ENCODE measurements at places on chromosomes 2 and 18. TPM values are rescaled to one million over a fixed set of nuclear protein-coding genes. Genes with fewer than 3 reads are reported as not detected.

GRCh38 chr2:203533676-203534591, 1.2 kb downstream of the RAPH1 start:
- DNase-seq = peak; percentile 54

DNA sequence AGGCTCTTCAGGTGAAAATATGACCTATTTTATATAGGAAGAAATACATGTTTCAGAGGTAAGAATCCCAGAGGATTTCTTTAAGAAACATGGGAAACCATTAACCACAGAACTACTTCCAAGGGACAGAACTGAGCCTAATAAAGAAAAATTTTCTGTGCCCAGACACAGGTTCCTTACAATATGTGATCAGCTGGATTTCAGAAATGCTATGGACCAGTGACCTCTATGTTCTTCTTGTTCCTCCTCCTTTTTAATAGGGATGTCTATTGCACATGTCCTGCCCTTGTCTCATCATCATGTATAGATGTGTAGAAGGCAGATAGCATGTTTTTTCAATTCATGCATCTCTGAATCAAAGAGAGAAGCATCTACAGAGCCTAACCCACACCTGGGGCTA, 836.6 kb downstream of the RNF144A start:
- DNase-seq = no peak

DNA sequence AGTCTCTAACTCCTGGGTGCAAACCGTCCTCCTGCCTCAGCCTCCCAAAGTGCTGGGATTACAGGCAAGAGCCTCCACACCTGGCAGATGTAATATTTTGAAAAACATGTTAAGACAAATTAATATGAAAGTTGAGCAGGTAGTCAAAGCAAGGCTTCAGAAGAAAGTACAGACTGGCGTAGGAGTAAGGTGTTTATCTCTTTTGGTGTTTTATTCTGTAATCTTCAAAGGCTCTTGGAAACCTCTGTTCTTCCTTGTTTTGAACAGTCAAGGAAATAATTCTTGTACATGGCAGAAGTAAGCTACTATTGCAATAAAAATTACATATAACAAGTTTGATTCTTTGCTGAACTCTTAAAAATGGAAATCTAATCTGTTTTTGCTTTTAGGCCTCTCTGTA, 5.3 kb downstream of the RNF138 start:
- no peak for DNase-seq

- no peak for DNase-seq
These were observed 236.8 kb downstream of the SEPTIN10 start for GRCh38 chr2:109376796-109377495.

- no peak for DNase-seq
These were observed 50.0 kb downstream of the HDHD2 start for GRCh38 chr18:47100212-47100831.

DNA sequence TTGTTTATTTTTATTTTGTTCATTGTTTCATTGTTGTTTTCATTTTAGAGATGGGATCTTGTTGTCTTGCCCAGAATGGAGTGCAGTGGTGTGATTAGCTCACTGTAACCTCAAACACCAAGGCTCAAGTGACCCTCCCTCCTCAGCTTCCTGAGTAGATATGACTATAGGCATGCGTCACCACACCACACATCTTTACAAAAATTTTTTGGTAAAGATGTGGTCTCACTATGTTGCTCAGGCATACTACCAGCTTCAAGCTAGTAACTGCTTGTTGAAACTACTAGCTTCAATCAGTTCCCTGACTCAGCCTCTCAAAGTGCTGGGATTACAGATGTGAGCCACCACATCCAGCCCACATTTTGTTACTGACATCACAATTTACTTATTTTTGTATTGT, 14.8 kb downstream of the FAM237A start:
- DNase-seq = no peak

GRCh38 chr2:191692502-191693115, 14.7 kb downstream of the NABP1 start:
- no peak for DNase-seq

GRCh38 chr2:105697781-105698449, 46.8 kb upstream of the NCK2 start:
- no peak for DNase-seq

GRCh38 chr2:98806236-98806697, 75.3 kb upstream of the MGAT4A start:
- no peak for DNase-seq

GRCh38 chr2:130347220-130347925, 4.7 kb downstream of the IMP4 start:
- no peak for DNase-seq

- no peak for DNase-seq
These were observed 196.8 kb downstream of the SLC8A1 start for GRCh38 chr2:40255103-40255502.

- no peak for DNase-seq
These were observed 394.2 kb downstream of the CLIP4 start for GRCh38 chr2:29509397-29509796.

- DNase-seq = no peak
These were observed 29.9 kb upstream of the STAT4 start for GRCh38 chr2:191180713-191181112.

- DNase-seq = no peak
These were observed 5.3 kb upstream of the GDF7 start for GRCh38 chr2:20661421-20662307.

DNA sequence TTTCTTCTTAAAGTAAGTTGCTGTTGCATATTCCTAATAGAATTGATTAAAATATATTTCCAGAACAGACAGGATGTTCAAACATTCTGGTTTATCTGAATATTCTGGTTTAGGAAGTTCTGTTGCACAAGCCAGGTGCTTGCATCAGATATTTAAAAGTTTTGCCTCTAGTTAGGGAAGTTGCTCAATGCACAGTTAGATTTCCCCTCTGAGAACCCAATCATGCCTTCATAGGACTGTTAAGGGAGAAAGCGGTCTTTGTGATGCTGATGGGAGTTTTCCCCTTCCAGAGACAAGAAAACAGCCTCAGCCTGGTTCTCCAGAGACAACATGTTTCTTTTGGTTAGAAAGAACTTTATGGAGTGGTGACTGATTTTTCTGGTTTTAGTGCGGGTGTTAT, 65.6 kb upstream of the REV1 start:
- DNase-seq = no peak

GRCh38 chr2:223019987-223020717, 31.8 kb upstream of the KCNE4 start:
- DNase-seq = no peak

DNA sequence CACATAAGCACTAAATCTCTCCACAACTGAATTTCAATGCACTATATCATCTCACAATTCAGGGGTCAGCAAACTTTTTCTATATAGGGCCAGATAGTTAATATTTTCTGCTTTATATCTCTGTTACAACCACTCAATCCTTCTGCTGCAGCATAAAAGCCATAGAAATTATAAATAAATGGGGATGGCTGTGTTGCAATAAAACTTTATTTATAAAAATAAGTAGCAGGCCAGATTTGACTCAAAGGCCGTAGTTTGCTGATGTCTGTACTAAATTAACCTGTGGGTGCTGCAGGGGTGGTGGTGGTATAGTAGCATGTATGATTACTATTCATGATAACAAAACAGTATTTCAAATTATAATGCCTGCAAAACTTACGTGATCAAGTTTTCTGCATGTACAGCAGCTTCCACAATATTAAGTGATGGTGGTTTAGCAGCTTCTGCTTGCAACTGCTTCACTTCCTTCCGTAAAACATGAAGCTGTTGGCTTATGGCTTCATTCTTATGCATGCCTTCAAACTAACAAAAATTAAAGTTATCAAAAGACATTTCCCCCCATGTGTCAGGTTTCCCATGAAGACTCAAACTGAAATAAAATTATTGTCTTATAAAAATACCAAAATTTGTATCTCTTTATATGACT, 64.1 kb downstream of the SIGLEC15 start:
- DNase-seq = no peak

- DNase-seq = no peak
These were observed 293.2 kb downstream of the ALK start for GRCh38 chr2:29628108-29628745.

DNA sequence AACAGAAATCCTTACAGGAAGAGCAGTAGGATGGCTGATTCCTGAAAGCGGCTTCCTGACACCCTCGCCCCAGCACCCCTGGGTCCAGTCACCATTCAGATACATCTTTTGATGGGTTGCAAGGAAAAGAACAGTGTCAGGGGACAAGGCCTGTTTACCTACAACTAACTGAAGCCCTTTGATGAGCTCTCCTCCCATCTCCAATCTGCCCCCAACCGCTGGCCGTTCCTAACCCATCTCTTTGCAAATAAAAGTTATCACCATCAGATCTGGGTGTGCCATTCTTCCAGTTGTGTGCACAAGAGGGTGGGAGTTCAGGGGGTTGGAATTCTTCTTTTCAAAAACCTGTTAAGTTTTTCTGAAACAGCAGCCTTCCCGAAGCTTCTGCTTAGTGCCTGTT, 48.9 kb downstream of the ARL4C start:
- no peak for DNase-seq

GRCh38 chr2:110170102-110170501, 34.7 kb downstream of the NPHP1 start:
- no peak for DNase-seq

DNA sequence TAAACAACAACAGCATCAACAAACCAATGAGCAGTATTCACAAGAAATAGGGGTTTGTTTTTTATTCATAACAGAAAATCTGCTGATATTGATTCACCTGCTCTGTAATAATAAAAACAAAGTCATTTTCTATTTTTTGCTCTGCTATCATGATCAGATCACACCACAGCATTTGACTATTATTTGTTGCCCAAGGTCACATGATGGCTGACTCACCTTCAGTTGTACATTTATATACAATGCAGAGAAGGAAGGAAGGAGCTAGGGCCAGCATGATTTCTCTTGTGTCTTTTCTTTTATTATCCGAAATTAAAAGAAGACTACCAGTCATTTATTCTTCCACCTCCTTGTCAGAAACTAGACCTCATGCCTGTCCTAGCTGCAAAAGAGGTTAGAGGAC, 1427.7 kb upstream of the CELF4 start:
- no peak for DNase-seq

GRCh38 chr2:164903951-164904350, 51.4 kb downstream of the SLC38A11 start:
- no peak for DNase-seq

GRCh38 chr2:88671786-88672427, 19.6 kb upstream of the RPIA start:
- DNase-seq = no peak

- no peak for DNase-seq
These were observed 157.0 kb downstream of the MGAT5 start for GRCh38 chr2:134410831-134411231.

DNA sequence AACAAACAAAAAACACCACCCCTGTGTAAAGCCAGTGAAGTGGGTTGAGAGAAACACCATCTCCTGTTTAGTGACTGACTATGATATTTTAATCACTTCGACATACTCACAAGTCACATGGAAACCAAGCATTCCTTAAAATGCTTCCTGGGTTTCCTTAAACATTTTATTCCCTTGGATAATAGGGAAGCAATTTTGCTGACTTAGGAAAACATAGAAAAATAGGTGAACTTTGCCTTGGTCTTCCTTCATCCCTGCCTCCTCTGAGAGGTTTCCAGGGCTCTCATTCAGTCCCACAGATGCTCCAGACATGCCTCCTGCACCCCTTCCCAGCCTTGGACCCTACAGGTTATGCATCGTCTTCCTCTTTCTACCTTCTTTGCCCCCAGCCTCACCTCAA, 122.6 kb upstream of the SERPINE2 start:
- no peak for DNase-seq

- peak; percentile 50 for DNase-seq
These were observed 16.5 kb downstream of the SGPP2 start for GRCh38 chr2:222440673-222441422.

DNA sequence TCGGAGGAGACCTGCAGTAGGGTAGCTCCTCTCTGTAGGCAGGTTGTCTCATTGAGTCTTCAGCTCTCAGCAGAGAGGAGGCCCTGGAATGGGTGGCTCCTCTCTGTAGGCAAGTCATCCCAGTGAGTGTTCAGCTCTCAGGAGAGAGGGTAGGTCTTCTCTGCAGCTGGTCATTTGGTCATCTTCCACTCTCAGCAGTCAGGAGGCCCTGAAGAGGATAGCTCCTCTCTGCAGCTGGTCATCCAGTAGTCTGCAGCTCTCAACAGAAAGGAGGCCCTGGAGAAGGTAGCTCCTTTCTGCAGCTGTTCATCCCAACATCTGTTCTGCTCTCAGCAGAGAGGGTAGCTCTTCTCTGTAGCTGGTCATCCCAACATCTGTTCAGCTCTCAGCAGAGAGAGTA, 26.0 kb upstream of the RUFY4 start:
- DNase-seq = no peak

- no peak for DNase-seq
These were observed at the start of gene LTBP1 for GRCh38 chr2:32946314-32947075. LTBP1 (plus strand) TSS chr2:32946953; CDS start chr2:32947325, 372 bp downstream.

- DNase-seq = no peak
These were observed 104.2 kb downstream of the CCDC85A start for GRCh38 chr2:56287974-56288373.

- DNase-seq = peak; percentile 89
These were observed 35.4 kb downstream of the SULT1C4 start for GRCh38 chr2:108412995-108413710.

DNA sequence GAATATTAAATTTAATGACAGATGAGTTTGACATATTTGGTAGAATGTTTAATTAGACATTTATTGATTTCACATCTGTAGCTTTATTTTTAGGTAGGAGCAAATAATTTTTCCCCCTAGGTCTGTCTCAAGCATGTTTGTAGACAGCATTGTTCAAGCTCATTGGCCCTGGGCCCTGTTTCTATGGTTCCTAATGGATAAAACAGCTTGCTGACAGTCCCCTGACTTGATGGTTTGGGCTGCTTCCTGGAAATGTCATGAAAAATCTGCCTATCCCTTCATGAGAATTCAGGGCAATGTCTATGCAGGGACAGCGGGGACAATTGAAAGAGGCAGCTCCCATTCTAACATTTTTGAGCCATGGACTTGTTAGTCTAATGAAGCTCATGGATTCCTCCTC, 14.6 kb upstream of the MEP1B start:
- DNase-seq = no peak

DNA sequence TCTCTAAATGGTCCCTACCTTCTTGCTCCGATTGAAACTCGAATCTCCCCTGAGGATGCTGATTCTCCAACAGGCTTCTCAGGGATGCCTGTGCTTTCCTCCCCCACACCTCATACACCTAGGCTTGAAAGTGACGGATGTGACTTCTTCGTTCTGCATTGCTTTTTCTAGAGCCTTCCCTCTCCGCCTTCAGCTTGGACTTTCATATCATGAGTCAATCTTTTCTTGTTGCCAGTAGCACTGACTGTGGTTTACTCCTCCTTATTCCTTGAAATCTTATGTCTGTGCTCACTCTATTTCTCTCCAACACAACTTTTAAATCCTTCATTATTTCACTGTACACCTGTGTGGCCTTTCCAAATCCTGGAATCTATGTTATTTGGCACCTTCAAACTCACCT, 451.4 kb downstream of the TMX3 start:
- DNase-seq = no peak

The SEPTIN10 gene
- 68.8 TPM for polyA plus RNA-seq

The KLHL41 gene
- 0.17 TPM for polyA plus RNA-seq

The WDR75 gene
- 30.7 TPM for polyA plus RNA-seq

The UGT1A8 gene
- not detected for polyA plus RNA-seq

The RUFY4 gene
- not detected for polyA plus RNA-seq

The GALNT3 gene
- polyA plus RNA-seq = 2.4 TPM

The ESPNL gene
- 2.1 TPM for polyA plus RNA-seq
